MM.1S (cell line): ENCODE measurements at places on chromosomes 1 and 21.

DNA sequence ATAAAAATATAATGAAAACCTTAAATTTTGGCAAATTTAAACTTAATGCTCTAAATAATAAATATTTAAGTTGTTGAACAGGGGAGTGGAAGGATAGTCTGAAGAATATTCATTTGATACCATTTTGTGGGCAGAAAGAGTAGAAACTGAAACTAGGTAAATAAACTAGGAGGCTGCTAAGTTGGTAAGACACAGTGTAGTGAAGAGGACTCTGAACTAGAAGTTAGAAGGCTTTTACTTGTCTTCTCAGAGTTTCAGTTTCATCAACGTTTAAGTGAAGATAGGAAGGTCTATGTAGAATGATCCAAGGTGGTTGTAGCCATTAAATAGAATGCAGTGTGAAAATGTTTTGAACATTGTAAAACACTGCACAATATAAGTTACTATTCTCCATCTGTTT lies 516.9 kb downstream of the AMY1C start:
- peak; percentile 76 for DNase-seq

DNA sequence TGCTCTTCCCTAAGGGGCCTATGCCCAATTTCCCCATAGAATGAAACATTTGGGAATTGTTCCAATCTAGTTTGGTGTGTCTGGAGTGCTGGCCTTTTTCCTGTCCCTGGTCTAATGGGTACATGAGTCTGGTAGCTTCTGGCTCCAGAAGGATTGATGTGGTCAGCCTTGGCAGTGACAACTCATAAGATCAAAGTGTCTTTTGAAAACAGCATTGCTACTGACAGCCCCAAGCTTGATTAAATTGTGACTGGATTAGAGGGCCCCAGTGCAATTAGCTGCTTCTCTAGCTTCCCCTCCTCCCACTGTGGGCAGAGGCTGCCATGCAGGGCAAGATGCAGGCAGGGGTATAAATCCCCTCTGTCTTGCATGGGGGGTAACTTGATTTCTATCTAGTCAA lies 130.9 kb downstream of the UCK2 start:
- no peak for DNase-seq

DNA sequence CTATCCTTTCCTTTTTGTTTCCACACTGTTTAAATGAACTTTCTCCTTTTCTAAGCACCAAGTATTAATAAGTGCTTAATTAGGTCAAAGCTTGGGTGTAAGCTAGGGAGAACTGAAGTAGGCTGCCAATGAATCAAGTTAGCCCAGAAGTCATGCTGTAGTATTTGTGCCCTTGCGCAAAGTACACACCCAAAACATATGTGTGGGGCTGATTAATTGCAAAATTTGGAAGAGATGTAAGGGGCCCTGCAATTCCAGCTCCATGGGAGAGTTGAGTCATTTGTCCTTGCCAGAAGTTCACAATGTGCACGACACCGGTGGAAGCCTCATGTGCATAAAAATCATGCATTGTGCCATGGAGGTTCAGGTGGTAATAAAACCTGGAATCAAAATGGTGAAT lies 18.6 kb upstream of the NTNG1 start:
- DNase-seq = no peak

- no peak for DNase-seq
Measured at GRCh38 chr1:184965944-184966860, 8.1 kb downstream of the NIBAN1 start.

GRCh38 chr1:29789221-29789909 lies 553.0 kb downstream of the PTPRU start:
- DNase-seq = no peak

DNA sequence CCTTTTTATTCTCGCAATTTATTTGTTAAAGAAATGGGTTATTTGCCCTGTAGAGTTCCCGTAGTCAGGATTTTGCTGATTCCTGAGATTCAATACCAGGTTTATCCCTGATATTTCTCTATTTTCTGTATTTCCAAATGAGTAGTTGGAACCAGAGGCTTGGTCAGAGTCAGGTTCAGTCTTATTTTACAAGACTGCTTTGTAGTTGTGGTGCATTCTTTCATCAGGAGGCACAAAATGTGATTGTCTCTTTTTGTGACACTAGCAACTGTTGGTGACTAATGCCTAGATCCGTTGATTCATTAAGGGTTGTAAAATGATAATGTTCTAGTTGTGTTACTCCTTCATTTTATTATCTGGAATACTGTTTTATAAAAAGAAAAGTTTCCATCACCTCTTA lies 95.5 kb upstream of the TPTE start:
- DNase-seq = no peak

- no peak for DNase-seq
Measured at GRCh38 chr1:7405844-7406500, 365.1 kb upstream of the VAMP3 start.

DNA sequence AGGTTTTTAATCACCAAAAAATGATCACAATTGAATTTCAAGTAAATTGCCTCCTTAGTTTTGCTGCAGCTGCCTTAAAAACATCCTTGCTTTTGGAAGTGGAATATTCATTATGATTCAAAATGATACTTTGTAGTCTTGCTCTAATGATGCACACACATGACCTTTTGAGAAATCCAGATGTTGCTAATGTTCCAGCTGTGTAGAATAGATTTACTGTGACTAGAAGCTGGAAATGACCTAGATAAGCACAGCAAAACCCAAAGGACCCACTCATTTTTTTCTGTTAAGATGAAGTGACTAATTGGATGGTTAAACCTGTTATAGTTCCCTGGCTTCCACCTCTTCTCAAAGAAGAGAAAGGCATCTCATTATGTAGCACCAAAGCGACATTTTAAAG lies 64.6 kb upstream of the RALGPS2 start:
- no peak for DNase-seq

- no peak for DNase-seq
Measured at GRCh38 chr21:36545776-36546511, 66.0 kb upstream of the CLDN14 start.

DNA sequence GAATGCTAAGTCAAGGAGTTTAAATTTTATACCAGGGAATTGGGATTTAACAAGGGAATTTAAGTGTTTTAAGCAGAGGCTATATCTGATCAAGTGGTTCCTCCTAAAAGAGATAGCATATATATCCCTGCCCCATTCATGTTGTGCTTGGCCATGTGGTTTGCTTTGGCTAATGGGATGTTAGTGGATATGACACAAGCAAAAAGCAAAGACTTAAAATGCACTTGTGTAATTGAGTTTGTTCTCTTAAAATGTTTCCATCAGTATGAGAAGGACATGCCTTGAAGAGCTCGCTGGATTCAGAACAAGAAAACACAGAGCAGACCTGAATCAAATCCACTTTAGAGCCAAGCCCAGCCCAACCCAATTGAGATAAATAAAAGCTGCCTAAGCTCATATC lies 22.4 kb downstream of the C1orf87 start:
- DNase-seq = no peak

- no peak for DNase-seq
Measured at GRCh38 chr1:9561429-9561828, 22.2 kb downstream of the SLC25A33 start.

DNA sequence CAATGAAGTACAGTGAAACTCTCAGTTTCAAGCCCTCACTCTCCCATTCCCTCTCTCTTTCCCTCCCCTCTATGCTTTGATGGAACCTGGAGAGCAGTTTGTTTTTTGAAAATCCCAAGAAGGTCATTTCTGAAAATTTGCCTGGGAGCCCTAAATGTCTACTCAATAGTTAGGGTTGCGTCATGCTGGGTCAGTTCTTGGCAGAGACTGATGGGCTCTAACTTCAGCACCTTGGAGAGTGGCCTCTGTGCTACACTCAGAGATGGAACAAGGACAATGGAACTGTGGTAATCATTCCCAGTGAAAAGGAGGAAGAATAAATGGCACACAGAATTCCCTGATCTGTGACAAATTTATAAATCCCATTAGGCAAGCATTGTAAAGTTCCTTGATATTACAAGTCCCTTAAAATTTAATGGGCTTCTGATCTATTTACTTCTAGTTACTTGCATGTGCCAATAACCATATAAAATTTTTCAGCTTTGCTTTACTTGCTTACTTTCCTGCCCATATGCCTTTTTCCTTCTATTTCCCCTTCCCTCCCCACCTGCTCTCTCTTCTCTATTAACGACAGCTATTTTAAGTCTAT lies 182.9 kb upstream of the KCND3 start:
- peak; percentile 8 for DNase-seq

DNA sequence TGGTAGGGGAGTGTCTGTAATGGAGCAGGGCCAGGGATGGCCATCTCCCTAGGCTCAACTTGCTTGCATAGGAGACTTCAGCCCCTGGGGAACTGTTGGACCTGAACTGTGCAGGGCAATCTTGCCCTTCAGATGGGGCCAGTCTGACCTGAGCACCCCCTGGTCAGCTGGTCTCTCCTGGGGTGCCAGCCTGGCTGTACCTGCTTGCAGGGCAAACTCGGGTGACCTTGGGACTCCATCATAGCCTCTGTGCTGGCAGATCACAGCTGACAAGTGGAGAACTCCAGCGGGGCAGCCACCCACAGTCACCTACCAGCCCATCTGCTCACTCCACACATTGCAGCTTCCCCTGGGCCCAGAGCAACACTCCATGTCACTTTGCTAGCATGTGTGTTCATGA lies 8.1 kb downstream of the SPRR2A start:
- no peak for DNase-seq

GRCh38 chr1:30749691-30750583 lies 7.6 kb downstream of the LAPTM5 start:
- peak; percentile 90 for DNase-seq

DNA sequence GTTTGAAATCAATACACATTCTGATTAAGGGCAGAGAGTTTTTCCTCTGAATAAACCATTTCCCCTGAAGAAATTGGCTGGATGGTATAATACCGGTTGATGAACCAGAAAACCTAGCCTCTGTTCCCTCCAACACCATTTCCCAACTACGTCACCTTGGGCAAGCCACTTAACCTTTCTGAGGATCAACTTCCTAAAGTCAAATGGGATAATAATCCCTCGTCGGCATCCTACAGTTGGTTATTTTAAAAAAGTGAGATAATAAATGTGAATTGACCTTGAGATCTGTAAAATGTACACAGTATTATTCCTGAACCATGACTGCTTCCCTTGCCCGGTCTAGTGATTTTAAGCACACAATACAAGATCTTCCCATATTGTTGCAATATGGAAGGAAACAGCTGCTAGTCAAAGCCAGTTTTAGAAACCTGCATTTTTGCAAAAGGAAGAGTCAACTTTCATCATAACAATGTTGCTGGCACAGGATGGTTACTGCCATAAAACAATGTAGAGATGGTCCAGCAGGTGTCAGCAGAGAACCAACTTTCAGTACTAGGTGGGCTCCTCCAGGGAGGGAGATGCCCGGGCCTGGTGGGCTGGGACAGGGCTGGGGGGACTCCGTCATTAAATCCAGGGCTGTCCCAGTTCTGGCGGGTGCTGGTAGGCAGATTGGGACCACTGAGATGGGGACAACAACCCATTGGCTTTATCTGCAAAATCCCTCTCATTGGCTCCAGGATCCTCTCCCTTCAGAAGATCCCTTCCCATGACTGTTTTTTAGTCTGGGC lies 5.2 kb upstream of the HLX start:
- peak; percentile 49 for DNase-seq

- no peak for DNase-seq
Measured at GRCh38 chr1:205541161-205541886, 36.9 kb downstream of the CDK18 start.

- DNase-seq = no peak
Measured at GRCh38 chr1:114353262-114353661, 157.7 kb downstream of the TRIM33 start.

DNA sequence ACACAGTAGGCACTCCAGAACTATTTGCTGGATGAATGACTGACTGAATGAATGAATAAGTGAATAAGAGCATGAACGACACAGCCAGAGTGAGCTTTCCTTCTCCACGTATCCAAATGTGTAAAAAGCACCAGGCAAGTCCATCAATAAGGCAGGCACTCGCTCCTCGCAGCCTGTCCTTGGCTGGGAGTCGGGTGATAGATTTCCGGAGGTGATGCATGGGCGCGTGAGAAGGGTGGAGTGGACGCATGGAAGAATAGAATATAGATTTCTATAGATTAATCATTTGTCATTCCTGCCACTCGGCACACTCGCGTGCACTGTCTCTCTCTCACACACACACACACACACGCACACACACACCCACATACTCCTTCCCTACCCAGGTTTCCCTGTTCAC lies 164.3 kb upstream of the ZC3H12A start:
- DNase-seq = no peak

GRCh38 chr1:227325156-227325555 lies 6.9 kb upstream of the CDC42BPA start:
- no peak for DNase-seq
